Activated CD4-positive, alpha-beta T cell treated with anti-CD3 and anti-CD28 coated beads for 1 hour (primary cell): ENCODE measurements at places on chromosomes 12 and 14.

- DNase-seq = no peak
Observed at GRCh38 chr12:182381-182892, 31.5 kb downstream of the SLC6A12 start.

GRCh38 chr12:127485528-127485927 lies 781.4 kb upstream of the TMEM132C start:
- no peak for DNase-seq

- DNase-seq = no peak
Observed at GRCh38 chr14:34450958-34451357, 11.1 kb downstream of the SPTSSA start.

DNA sequence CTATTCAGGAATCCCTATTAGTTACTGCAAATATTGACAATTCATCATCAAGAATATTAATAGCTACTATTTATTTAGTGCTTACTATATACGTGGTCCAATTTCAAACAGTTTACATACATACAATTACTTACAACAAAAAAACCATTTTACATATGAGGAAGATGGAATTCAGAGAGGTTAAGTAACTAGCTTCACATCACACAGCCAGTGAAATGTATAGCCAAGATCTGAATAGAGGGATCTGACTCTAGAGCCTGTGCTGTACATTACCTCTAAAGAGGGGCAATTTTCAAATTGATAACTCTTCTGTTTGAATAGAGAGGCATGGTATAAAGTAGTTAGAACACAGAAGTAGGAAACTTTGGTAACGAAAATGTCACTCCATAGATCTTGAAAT lies 18.3 kb downstream of the SOX5 start:
- DNase-seq = no peak

DNA sequence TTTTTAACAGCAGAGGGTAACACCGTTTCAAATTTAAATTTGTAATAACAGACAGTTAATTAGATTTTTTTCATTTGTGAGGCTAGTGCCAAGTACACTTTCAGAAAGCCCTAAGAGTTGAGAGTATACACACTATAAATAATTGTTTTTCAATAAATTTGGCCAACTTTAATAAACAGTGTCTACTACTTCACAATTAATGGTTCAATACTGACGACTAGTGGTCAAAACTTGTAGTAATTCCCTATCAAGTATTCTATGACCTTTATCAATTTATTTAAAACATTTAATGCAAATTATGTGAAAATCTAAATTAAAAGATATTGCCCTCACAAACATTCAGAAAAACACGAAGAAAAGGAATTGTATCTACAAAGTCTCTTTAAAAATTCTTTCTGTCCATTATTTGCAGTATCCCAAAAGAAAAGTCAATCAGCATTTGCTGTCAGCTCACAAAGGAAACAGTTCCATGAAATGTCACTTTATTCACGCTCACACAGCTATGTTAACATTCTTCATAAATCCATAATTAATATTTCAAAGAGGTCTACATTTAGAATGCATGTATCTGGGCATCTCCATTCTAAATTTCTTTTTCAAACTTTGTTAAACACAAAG lies 91.2 kb downstream of the CEP128 start:
- DNase-seq = no peak

DNA sequence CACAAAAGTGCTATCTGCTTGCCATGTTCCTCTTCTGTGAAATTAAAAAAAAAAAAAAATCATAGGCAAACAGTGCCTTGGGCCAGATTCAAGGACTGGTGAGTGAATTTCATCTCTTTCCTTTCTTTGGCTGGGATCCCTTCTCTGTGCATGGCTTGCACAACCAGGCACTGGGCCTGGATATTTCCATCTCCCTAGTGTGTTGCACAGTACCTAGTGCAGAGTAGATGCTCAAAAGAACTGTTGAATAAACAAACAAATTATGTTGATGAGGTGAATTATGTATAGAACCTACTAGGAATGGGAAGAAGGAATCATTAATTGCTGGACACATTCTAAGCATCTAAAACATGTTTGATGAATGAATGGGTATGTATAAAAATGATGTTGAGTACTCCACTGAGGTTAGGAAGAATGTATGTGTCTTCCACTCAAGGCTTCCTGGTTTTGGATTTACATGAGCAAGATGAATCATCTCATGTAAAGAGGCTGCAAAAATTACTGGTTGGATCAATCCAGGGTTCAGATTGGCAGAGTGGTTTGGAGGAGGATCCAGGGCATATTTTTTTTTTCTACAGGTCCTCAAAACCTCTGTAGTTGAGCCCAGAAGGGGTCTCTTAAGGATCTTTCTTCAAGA lies 93.2 kb downstream of the EMP1 start:
- DNase-seq = no peak

DNA sequence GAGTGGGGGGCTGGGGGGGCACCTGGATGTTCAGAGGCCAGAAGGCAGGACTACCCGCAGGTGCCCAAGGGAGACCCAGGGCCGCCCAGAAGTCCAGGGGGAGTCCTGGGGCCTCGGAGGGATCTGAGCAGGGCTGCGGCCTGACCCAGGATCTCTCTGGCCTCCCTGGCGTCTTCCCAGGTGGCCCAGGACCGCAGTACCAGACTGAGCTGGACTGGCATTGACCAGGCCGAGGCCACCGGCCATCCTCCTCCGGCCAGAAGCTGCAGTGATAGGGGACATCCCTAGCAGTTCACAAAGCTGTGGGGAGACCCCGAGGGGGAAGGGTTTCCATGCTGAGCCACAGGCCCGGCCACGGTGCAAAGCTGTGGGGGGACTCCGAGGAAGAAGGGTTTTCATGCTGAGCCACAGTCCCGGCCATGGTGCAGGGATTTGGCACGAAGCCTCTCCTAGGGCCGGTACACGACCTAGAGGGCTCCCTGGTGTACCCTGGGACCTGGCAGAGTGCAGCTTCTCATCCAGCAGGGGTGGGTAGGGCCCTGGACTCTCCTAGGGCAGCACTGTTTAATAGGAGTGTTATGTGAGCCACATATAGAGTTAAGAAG lies 24.4 kb downstream of the FBRSL1 start:
- DNase-seq = no peak

DNA sequence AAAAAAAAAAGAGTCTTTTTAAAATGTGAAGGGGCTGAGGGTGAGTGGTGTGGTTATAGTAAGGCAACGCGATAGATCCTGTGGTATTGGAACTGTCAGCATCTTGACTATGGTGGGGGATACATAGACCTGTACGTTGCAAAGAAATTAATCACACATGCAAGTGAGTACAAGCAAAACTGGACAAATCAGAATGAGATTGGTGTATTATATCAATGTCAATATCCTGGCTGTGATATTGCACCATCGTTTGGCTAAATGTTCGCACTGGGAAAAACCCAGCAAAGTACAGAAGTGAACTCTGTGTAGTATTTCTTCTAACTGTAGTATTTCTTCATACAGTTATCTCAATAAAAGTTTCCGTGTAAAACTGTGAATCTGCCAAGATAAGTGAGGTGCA lies 67.9 kb downstream of the GCH1 start:
- no peak for DNase-seq

- DNase-seq = no peak
Observed at GRCh38 chr14:22487941-22488340, 101.1 kb downstream of the DAD1 start.

GRCh38 chr12:132834181-132834711 lies 5.6 kb upstream of the GOLGA3 start:
- no peak for DNase-seq

GRCh38 chr12:49838973-49839633 lies 3.8 kb downstream of the BCDIN3D start:
- no peak for DNase-seq

DNA sequence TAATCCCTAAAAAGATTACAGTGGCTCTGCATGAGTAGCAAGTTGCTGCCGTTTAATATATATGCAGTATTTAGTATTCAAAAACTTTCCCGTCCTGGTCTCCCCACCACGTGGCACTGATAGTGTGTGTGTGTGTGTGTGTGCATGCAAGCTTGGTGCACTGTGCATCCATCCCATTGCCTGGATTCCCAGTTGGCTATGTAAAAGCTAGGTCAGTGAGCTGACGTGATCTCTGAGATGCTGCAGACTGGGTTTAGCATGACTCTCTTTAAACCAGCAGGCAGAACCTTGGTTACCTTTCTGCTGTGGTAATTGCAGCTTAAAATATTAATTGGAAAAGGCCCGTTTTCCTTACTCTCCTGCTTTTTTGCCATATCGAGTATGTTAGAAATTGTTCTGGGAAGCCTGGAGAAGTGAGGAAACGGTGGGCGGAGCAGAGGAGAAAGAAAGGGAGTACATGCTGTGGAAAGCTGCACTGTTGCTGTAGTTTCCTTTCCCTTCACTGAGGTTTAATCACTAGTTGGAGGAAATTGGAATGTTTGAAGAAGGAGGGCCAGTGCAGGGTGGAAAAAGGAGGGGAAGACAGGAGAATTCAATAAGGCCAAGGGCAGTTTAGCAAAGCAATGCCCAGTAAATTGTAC lies 4.0 kb upstream of the CNTN1 start:
- no peak for DNase-seq

- DNase-seq = no peak
Observed at GRCh38 chr14:73188501-73188911, 48.8 kb upstream of the PAPLN start.

- DNase-seq = no peak
Observed at GRCh38 chr14:68682166-68683103, 110.4 kb downstream of the ZFP36L1 start.

DNA sequence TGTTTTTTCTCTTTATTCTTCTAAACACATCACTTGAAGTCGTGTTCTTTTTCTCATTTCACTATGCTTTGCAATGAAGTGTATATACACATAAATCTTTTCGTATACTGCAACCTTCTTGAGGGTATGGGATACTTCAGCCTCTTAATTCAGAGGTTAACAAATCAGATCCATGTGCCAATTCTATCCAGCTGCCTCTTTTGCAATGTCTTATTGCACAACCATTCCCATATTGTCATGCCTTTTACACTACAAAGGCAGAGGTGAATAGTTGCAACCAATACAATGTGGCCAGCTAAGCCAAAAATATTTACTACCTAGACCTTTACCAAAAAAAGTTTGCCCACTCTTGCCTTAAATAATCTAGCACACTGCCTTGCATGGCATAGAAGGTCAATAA lies 224.5 kb upstream of the FOXG1 start:
- no peak for DNase-seq

GRCh38 chr14:33959692-33960151 lies 8.8 kb upstream of the EGLN3 start:
- DNase-seq = no peak

DNA sequence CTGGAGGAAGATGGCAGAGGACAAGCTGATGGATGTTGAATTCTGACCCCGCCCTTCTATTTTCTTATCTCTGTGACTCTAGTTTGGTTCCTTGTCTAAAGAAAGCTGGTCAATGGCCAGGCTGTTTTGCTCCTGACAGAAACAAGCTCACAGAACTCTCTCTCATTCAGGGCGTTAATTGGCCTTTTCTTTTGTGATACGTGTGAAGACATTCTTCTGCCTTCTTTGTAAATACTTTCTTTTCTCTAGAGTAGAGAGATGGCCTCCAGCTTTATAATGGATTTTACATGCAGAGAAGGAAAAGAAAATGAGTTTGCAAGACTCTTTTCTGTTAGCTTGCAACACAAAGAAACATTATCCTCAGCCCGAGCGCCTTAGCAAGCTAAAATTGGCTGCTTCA lies 492.2 kb upstream of the CCDC196 start:
- DNase-seq = no peak

GRCh38 chr14:83697099-83697498 lies 1832.8 kb upstream of the FLRT2 start:
- DNase-seq = no peak

GRCh38 chr12:54378796-54379397 lies 5.6 kb downstream of the ZNF385A start:
- no peak for DNase-seq

- peak; percentile 33 for DNase-seq
Observed at GRCh38 chr12:19273482-19274330, 144.2 kb downstream of the PLEKHA5 start.

- DNase-seq = no peak
Observed at GRCh38 chr14:96421236-96421635, 29.3 kb downstream of the AK7 start.

DNA sequence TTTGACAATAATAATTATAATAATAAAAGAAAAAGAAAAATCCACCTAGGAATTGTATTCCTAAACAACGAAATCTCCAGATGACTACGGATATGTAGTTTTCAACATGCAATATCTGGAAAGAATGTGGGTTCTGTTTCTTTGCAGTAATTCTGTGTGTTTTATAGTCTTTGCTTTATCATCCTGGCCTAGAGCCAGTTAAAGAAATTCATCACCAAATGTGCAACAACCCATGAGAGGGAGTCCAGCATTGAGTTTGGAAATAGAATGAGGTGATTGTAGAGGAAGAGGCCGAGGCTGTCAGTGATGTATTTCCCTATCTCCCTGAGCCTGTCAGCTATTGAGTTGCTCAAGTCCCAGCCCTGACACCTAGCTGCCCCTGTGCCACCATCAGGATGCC lies 200.5 kb upstream of the DCN start:
- DNase-seq = no peak

- no peak for DNase-seq
Observed at GRCh38 chr12:107560899-107561285, 124.7 kb upstream of the PWP1 start.

DNA sequence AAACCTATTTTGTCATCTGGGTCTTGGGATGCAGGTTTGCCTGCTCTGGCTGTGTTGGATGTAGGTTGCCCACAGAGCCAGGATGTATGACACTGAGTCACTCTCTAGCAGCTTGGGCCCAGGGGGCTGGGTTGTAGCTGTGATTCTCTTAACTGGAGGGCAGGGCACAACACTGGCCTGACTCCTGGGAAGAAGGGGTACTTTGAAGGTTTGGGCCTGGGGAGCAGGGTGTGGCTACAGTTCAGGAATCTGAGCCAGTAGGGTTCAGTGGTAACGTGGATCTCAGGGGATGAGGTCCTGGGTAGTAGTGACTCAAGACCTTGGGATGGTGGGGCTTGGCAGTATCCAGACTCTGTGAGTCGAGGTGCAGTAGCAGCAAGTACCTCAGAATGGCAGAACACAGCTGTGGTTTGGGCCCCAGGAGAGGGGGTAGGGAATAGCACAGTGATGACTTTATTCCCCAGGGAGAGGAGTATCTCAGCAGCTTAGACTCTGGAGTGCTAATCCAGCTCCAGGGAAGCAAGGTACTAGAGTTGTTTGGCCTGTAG lies 25.7 kb downstream of the TBC1D15 start:
- no peak for DNase-seq
